ENCODE measurements at places on chromosomes 2 and 18.

DNA sequence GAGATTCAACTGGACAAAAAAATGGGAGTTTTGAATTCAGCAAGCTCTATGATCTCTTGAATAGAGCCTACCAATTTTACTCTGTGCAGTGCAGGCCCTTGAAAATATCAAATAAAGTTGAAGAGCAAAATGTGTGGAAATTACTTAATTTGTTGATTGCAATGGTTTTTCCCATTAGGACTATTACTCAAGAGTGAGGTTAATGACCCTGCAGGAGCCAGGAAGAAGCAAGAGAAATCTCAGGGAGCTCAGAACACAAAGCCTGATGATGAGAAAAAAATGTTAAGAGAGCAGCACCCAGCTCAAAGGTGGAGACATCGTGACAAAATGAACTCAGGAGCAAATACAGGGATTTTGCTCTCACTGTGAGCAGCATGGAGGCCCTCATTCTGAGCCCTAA lies 337.6 kb upstream of the TRIB2 start:
- DNase-seq: no peak

GRCh38 chr18:38923126-38923525 lies 1357.5 kb upstream of the CELF4 start:
- DNase-seq: no peak

DNA sequence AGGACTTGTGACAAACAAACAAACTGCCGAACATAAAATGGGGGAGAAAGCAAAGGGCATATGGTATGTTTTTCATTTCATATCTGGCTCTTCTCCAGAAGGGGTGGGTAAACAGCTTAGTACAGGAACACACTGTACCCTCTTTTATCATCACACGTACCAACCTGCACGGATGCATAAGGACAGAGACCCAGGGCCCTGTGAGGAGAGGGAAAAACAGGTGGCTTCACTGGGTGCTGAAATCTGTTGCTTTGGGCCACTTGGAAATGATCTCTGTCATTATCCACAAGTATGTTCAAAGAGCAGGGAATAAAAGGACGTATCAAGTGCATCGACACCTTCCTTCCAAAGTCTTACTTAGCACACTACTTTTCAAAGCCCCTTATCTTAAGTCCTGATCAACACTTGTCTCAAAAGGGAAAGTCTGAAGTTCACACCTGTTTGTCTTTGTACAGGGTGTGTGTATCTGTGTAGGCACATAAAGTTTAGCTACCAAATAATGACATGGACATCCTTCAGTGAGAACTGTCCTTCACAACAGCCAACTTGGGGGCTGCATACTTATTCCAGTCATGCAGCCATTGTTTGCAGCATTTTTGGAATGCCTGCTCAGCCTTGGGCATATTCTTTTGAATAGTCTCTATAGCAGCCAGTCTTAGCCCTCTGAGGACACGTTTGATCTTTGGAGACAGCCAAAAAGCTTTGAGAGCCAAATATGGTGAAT lies 60.6 kb downstream of the IRS1 start:
- no peak for DNase-seq

DNA sequence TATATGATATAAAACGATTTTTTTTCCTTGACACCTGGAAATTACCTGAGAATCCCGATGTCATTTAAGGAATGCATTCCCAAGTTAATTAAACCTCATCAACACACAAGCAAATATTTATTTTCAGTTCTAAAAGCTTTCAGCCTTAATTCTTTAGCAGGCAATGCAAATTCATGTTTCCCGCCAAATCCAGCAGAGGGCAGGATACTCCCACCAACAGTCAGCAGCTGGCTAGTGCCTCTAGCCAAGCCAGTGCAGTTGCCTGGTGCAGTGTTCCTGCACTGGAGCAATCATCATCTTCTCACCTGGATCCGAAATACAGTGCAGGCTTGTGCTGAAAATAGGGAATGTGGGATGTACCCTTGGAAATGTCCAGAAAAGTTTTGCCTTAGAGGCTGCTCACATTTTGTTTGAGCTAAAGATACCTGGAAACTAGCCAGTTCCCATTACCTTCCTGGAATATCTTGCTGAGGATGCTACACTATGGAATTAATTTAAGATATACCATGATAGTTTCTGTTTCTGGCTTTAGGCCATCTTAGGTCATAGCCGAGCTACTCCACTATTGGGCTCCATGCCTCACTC lies 48.4 kb upstream of the CYTIP start:
- DNase-seq: peak; percentile 59

GRCh38 chr18:23317975-23318675 lies 135.0 kb upstream of the RIOK3 start:
- DNase-seq: no peak

All from substantia nigra (tissue), 51 donors.